ENCODE measurements at places on chromosomes 1 and 21.

DNA sequence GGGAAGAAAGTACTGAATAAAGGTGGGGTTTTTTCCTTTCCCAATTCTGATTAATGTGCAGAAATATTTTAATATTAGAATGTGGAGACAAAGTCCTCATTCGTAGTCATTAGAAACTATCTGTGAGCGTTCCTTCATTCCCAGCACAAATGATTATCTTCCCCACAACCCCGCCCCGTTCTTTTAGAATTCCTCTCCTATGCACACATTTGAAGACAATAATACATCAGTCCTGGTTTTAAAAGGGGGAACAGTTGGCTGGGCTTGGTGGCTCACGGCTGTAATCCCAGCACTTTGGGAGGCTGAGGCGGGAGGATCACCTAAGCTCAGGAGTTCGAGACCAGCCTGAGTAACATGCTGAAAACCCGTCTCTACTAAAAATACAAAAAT lies 876 bp downstream of the ALDH9A1 start:
- no peak for DNase-seq

- no peak for DNase-seq
Measured at GRCh38 chr1:12081648-12082396, 18.7 kb downstream of the TNFRSF8 start.

DNA sequence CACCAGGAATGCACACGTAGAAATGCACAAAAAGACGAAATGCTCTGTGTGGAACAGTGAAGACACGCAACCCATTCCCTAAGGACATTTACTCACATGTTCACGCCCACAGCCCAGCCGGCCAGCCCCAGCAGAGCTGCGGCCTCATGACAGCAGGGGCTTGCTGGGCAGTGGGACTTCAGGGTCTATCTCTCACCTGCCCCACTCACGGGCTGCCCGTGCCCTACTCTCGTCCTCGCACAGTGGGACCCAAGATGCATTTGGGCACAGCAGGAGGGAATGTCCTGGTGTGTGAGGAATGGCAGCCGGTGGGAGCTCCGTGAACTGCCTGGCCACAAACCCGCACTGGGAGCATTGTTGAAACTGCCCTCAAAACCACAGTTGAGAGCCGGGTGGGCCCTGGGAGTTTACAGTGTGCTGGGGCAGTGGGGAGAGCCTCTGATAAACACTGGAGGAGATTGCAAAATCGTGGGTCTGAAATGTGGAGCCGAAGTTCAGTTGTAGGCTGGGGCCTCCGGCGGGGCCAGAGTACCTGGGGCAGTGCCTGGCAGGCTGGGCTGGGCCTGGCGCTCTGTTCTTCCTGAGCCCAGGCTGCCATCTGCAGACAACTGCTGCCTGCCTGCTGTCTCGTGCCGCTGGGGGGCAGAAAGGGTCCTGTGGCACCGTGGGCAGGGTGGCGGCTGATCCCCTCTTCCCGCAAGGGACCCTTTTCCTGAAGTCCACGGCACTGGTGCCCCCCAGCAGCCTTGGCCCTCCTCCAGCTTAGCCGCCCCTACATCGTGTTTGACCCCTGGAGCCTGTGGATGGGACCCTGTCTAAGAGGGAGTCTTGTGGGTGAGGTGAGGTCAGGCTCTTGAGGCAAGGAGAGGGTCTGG lies 20.7 kb upstream of the POFUT2 start:
- peak; percentile 57 for DNase-seq

DNA sequence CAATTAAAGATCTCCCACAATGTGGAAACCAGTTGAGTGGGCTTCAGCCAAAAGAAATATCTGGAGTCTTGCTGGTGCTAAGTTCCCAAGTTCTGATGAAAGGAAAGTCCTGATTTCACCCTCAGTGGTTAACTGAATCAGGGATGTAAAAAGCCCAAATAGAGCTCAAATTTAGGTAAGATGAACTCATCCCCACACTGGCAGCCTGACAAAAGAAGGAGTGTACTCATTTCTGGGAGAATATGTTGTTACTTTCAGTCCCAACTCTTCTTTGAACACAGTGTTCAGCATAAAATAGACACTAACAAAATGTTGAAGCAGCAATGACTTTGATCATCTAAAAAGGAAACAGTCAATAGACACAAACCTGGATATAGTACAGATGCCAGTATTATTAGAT lies 91.7 kb downstream of the CHRM3 start:
- DNase-seq, result no peak

- no peak for DNase-seq
Measured at GRCh38 chr1:248621770-248622169, 13.1 kb downstream of the OR2T11 start.

DNA sequence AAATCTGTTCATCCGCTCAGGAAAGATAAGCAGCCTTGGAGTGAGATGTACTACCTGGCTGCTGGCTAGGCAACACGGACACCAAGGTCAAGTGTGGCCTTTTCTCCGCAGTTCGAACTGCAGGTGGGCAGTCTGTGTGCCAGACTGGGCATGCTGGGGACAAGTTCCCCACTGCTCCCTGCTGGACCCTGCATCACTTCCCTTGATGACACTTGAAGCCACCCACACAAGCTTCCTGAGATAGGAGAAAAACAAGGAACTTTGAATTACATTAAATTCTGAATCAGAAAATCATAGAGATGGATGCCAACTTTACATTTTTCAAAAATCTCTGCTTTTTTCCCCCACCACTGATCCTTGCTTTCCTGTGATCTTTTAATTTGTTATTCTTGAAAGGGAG lies 38.3 kb downstream of the BEND5 start:
- DNase-seq, result no peak

GRCh38 chr1:61566177-61566576 lies 158.8 kb downstream of the TM2D1 start:
- DNase-seq, result no peak

- DNase-seq, result no peak
Measured at GRCh38 chr1:202578565-202578964, 131.7 kb downstream of the SYT2 start.

DNA sequence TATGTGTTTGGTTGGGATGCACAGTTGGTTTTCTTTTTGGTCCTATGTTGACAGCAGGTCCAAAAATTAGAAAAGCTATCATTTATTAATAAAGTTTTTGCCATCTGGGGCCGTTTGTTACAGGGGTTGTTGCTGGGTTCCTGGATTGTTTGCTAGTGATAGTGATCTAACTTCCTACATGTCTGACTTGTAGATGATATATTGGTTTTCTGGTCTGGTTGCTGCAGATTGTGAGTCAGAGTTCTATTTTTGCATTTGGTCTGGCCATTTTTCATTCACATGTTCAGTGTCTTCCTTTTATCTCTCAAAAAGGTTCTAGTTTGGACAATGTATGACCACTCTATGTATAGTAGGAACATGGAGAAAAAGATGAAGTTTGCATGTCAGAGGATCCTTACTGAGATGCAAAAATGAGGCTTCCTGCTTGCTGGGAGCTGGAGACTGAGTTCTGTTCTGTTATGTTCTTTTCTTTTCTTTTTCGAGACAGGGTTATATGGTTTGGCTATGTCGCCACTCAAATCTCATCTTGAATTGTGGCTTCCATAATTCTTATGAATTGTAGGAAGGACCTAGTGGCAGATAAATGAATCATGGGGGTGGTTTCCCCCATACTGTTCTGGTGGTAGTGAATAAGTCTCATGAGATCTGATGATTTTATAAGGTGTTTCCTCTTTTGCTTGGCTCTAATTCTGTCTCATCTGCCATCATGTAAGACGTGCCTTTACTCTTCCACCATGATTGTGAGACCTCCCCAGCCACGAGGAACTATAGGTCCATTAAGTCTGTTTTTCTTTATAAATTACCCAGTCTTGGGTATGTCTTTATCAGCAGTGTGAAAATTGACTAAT lies 4.2 kb upstream of the NVL start:
- no peak for DNase-seq

- no peak for DNase-seq
Measured at GRCh38 chr1:54584575-54584974, 36.5 kb downstream of the ACOT11 start.
